ENCODE measurements at places on chromosomes 12 and 14.
A peak's percentile ranks its signal among the peaks of the same experiment; 100 is the strongest.

DNA sequence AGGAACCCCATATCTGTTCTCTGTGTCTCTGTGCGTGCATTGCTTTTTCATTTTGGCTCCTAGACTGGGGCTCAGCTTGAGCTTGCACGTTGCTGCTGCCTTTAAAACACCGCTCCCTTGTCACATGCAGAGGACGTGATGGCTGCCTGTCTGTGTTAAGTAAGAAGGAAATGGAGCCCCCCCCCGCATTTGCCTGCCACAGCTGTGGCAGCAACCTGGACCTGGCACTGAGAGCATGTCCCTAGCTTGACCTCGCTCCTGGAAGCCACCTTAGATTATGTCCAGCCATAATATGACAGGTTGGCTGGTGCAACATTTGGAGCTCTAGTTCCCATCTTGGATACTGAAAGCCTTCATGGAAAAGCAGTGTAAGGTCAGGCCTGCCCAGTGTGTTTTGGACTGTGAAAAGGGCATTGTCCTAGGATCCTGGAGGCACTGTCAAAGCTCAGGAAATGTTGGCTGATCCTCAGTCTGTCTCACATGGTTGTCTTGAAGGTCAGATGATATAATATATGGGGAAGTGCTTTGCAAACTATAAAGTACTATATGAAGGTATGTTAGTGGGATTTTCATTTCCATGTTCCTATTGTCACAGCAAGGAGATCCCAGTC is 73.8 kb downstream of the PRKCH start:
- no peak for DNase-seq

- DNase-seq, result no peak
These were observed 19.9 kb downstream of the SETD3 start for GRCh38 chr14:99460793-99461192.

DNA sequence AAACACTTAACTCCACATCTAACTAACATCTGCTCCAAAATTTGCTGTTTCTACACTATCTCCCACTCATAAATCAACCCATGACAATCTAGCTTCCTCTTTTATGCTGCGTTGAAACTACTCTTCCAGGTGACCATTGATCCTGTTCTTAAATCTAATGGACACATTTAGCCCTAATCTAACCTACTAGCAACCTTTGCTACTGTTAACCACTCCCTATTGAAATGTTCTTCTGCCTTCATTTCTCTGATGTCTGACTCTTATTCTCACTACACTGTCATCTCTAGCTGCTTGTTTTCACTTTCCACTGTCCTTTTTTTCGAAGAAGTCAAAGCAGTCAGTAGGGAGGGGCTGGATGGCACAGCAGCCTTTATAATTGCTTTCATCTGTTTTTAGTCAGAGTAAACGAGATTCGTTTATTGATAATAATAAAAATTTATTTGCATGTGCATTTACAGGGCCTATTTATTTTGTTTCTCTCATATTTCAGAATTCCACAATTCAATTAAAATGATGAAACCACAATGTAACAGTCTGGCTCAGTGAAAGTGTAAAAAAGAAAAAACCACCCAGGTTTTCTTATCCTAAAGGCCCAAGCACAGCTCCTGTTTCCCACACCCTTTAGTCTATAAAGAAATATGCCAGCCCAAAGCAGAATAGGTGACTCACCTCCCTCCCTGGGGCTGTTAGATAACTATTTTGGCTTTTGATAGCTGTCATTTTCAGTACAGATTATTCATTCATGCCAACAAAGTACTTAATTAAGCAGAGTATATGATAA is 44.9 kb downstream of the ATP2B1 start:
- DNase-seq, result peak; percentile 11

DNA sequence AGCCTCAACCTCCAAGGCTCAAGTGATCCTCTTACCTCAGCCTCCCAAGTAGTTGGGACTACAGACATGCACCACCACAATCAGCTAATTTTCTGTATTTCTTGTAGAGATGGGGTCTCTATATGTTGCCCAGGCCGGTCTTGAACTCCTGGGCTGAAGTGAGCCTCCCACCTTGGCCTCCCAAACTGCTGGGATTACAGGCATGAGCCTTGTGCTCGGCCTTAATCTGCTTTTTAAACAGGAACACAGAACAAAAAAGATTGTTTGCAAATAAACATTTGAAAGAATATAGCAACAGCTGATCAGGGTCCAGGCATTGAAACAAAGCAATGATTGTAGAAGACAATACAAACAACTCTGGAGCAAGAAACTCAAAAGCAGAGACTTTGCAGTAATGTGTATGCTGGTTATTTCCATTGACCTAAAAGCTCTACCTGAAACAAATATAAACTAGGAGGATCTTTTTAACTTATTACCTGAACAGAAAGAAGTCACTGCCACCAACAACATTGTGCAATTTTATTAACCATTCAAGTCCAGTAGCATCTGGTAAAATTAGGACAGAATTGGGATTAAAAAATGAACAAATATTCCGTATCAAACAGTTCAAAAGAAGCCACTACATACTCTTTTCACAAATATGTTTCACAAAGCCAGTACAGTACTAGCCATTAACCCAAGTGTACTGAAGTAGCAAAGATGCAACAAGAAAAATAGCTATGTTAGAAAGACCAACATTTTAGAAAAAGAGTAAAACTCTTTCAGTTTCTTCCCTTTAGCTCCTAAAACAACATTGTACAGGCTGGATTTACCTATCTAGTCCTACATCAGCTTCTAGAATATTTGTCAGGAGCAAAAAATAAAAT is 14.2 kb downstream of the AMN1 start:
- DNase-seq, result no peak

DNA sequence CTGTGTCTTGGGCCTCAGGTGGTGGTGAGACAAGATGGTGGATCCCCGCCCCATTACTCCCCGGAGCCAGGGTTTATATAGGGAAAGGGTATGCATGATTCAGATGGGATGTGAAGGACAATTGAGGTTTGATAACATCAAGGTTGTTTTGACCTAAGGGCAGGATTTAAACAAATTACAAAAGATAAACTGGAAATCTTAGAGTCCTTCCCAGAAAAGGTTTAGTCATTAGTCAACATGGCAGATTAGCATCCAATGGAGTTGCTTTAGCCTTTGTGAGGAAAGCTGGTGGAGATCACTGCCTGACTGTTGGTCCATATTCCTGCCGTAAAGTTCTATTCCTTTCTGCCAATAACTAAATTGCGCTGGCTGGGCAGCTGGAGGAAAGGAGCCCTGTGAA is 15.6 kb upstream of the FRMD6 start:
- DNase-seq, result no peak

- peak; percentile 55 for DNase-seq
These were observed 22.2 kb downstream of the MANSC1 start for GRCh38 chr12:12327802-12328201.

DNA sequence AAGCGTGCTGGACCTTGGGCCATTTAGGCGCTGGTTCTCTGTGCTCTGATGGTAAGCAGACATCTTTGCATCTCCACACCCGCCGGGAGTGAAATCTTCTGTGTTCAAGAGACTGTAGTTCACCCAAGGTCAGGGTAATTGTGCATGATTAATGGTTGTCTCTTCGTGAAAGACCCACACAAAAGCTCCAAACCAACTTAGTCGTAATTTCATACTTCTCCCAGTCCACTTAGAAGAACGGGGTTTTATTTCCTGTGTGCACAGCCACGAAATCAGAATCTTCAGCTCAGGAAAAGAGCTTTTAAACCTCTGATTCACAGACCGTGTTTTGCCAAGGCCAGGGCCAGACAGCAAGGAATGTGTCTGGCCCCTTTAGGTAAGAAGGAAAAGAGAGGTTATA is 640.9 kb downstream of the MED13L start:
- no peak for DNase-seq

- DNase-seq, result no peak
These were observed 16.7 kb downstream of the TRHDE start for GRCh38 chr12:72288911-72289310.

DNA sequence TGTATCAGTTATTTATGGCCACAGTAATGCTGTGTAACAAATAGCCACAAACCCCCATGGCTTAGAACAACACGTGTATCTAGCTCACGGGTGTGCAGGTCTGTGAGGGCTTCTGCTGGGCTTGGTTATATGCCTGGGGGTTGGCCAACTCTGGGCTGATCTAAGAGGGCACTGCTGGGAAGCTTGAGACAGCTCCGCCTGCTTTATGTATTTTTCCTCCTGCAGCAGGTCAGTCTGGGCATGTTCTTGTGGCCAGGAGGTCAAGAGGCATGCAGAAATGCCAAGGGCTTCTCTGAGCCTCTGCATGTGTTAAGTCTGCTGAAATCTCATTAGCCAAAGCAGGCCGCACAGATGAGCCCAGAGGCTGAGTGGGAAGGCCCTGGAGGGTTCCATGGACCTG is 105.8 kb downstream of the ZNF664 start:
- DNase-seq, result no peak

GRCh38 chr14:68819260-68819691 is 26.4 kb upstream of the ZFP36L1 start:
- no peak for DNase-seq

- DNase-seq, result no peak
These were observed 19.8 kb upstream of the TESC start for GRCh38 chr12:117118838-117119591.

GRCh38 chr12:64998371-64999147 is 122.5 kb downstream of the WIF1 start:
- DNase-seq, result no peak

DNA sequence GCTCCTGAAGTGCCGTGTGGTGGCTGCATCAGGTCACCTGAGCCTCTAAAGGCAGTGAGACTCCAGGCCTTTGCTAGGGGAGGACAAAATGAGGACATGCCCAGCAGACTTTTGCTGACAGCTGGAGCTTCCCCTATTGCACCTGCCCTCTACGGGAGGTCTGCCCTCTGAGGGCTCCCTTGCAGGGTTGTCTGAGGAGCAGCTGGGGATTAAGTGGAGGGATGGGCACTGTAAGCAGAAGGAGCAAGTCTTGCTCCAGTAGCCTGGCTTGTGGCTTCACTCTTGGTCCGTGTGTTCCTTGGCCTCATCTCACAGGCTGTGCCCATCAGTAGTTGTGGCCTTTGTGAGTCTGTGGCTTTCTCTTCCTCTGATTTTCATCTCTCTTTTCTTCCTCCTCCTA is 66.9 kb upstream of the NRXN3 start:
- no peak for DNase-seq

DNA sequence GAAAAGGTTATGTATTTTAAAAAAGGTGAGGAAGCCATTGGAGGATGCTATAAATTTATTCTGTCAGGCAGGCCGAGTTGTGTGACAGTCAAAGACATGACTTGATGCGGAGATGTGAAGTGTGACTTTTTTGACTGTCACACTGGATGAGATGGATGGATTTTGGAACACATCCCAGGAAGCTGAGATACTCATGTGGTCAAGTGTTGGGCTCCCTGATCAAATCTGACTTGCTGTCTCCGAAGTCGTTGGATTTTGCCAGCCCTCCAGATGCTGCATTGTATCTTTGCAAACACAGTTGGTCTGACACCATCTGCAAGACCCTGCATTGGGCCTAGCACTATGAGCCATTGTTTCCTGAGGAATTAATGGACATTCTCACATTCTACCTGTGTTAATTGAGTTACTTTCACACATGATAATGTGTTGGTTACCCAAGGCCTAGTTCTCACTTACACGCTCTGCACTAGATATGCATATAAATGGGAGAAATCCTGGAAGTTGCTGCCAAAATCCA is 204.0 kb upstream of the PRKD1 start:
- DNase-seq, result no peak

DNA sequence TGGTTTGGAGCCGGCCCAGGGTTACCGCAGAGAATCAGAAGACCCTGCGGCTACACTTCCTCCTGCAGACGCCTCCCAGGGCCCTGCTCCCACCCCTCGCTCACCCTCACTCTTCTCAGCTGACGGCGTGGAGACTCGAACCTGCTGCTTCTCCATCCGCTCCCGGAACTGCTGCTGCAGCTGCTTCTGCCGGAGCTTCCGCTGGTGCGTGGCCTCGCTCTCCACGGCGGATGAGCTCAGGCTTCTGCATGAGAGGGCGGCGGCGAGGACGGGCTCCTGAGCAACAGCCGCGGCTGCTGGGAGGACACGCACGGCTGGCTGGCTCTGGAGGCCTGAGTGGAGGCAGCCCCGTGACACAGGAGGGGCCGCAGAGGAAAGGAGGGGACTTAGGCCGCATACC is 33.3 kb downstream of the RAD52 start:
- no peak for DNase-seq

GRCh38 chr12:43179486-43179885 is 372.5 kb downstream of the ADAMTS20 start:
- DNase-seq, result no peak

DNA sequence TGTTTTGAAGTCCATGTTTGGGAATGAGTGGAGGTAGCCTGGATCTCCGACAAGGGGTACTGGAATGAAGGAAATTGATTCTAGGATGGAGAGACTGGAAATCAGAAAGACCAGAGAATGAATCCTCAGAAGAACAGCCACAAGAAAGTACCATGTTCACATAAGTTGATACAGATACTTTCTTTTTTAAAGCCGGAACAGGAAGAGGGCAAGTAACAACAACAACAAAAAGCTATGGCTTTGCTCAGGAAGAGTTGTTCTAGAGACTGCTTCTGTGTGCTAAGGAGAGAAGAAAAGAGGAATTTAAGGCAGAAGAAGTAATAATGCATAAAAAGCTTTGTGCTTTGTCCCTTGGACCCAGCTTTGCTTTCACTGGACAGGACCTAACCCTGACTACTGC is 6.2 kb downstream of the TC2N start:
- no peak for DNase-seq

- DNase-seq, result no peak
These were observed 477 bp downstream of the OAS3 start for GRCh38 chr12:112938751-112939150.

DNA sequence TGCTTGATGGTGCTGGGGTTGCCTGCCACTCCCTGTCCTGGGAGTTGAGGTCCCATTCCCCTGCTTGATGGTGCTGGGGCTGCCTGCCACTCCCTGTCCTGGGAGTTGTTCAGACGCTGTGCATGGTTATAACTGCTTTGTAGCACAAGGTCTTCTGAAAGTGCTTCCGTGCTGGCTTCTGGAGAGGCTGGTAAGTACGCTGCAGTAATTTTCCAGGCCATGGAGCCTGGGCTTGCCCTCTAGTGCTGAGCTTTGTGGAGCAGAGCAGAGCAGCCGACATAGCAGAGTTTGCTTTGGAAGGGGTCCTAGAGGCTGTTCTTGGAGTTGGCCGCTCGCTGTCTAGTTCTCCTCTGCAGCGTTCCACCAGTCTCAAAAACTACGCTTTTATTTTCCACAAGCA is 6.3 kb downstream of the B4GALNT3 start:
- DNase-seq, result no peak

- DNase-seq, result no peak
These were observed 140.8 kb downstream of the GCH1 start for GRCh38 chr14:54761835-54762234.

DNA sequence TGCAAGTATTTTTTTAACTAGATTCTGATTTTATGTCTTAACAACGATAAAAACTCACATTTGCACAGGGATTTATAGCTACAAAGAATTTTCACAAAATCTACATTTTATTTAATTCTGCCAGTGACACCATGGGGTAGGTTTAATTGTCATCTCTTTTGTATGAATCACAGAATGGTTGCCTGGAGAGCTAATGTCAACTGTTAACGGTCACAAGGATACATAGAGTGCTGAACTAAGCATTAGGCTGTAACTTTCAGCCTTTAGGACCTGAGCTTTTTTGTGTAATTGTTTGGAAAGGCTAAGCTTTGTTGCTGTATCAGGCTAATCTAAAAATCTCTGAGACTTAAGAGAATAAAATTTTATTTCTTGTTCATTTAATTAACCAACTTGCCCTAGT is 465.3 kb upstream of the TBX3 start:
- DNase-seq, result no peak
